ENCODE measurements at places on chromosomes 1 and 21.

DNA sequence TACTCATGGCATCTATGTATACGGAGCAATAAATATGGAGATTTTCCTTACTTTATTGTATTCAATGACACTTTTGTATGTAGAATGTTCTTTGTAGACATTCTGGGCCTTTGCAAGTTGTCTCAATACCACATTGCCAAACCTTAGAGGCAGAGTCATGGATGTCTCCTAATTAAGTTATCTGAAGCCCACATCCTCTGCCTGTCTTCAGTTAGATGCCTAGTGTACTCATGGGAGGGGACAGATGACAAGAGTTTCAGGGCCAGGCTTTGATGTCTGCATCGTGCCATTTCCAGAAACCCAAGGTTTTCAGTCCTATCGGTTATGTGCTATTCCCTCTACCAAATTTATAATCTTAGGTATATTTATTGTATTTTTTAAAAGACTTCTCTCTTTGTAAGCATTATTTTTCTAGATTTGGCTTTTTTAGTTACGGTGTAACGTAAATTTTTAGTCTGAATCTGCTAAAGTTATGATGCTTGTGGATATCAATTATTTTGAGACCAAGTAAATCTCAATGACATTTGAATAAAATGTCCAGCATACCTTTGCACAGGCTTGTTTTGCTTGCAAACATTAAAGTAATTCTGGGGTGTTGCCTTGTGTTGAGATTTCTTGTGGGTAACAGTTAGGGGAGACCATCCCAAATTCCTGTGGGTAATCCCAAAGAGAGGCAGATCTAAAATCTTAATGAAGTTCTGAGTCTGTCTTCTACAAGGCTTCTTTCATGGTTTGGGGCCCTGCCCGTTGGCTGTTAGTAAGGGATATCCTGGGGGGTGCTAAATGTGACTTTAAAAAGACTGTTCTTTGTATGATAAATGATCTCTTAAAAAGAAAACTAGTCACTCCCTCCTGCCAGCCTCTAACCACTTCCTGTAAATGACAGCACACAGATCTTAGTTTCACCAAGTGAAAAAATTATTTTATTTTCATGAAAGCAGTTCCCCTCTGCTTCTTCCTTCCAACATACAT is 8.0 kb upstream of the MACF1 start:
- DNase-seq: no peak

DNA sequence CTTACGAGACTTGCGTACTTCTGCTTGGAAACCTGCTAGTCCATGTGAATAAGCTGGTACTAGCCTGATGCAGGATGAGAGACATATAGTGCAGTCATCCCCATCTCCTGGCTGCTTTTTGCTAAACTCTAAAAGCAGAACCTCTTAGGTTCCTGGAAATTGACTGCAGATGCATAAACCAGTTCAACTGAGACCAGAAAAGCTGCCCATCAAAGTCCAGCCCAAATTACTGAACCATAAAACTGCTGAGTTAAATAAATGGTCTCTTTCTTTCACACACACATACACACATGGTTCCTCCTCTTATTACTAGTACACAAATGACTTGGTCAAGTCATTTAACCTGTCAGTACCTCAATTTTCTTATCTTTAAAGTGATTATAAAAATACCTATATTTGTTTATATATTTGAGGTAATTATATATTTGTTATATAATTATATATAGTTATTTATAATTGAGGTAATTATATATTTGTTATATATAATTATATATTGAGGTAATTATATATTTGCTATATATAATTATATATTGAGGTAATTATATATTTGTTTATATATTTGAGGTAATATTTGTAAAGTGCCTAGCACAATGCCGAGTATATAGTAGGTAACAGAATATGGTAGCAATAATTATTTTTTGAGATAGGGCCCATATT is 25.2 kb upstream of the RABGAP1L start:
- DNase-seq: no peak

GRCh38 chr1:33348676-33349080 is 27.8 kb upstream of the A3GALT2 start:
- DNase-seq: peak; percentile 31

DNA sequence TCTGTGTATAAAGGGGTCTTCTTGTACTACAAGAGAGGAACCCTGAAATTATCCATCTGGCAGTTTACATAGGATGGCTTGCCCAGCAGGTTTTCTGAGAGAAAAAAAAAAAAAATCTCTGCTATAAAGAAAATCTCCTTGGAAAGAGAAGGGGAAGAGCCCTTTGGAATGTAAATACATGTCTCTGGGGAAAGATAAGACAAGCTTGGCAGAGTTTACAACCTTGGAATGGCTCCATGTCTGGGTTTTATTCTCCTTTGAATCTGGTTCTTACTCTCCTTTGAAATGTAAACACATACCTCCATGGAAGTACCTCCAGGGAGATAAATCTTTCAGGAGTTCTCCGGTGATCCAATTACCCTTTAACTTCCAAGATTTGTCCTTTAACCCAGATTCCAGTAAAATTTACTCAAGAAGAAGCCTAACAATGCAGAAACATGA is 45.1 kb upstream of the DNAH14 start:
- no peak for DNase-seq

- no peak for DNase-seq
Measured at GRCh38 chr1:91891454-91891853, 5.5 kb upstream of the TGFBR3 start.

GRCh38 chr1:169103002-169103401 is 3.5 kb upstream of the ATP1B1 start:
- no peak for DNase-seq

GRCh38 chr1:19758227-19758830 is 41.4 kb downstream of the TMCO4 start:
- no peak for DNase-seq

- DNase-seq: no peak
Measured at GRCh38 chr1:3926956-3927355, 26.9 kb upstream of the C1orf174 start.

GRCh38 chr1:60222360-60223115 is 149.0 kb upstream of the C1orf87 start:
- no peak for DNase-seq

GRCh38 chr1:61441723-61442262 is 283.1 kb downstream of the TM2D1 start:
- no peak for DNase-seq

DNA sequence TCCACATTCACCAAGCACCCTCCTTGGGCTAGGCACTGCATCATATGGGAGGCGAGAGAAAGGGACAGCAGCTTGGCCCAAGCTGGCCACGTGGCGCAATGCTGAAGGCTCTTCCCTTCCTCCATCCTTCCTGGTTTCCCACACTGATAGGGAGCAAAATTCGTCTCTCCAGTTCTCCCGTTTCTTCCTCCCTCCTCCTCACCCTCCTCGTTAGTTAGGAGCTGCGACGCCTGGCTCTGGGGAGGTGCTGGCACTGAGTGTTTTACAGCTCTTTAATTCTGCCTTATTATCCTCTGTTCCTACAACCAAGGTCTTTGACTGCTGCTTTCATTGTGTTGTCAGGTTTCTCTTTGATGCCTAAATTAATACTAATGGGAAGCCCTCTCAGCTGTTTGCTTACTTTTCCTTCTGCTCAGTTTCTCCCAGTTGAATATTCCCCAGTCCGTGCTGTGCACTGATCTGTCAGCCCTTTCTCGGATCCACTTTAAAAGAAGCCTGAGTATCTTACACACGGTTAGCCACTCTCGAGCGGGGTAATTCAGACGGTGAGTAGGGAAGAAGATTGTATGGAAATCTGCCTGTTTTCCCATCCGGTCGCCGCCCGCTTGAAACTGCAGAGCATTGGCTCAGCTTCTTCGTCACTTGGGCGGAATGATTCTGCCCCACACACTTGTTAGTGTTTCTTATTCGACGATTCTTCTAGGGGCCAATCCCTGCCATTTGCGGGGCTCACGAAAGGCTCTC is 56.2 kb upstream of the SMYD2 start:
- no peak for DNase-seq

- DNase-seq: peak; percentile 84
Measured at GRCh38 chr1:77825131-77825709, 45.8 kb downstream of the MIGA1 start.

- no peak for DNase-seq
Measured at GRCh38 chr1:162068301-162068700, 1.2 kb upstream of the NOS1AP start.

- DNase-seq: no peak
Measured at GRCh38 chr1:85406887-85407533, 57.9 kb downstream of the DDAH1 start.

GRCh38 chr1:196295766-196296165 is 312.5 kb downstream of the KCNT2 start:
- DNase-seq: no peak

GRCh38 chr1:245580651-245581050 is 425.9 kb downstream of the KIF26B start:
- no peak for DNase-seq

- peak; percentile 45 for DNase-seq
Measured at GRCh38 chr1:159163614-159164228, 7.7 kb upstream of the CADM3 start.

GRCh38 chr1:152348447-152348846 is 11.4 kb downstream of the FLG2 start:
- no peak for DNase-seq

DNA sequence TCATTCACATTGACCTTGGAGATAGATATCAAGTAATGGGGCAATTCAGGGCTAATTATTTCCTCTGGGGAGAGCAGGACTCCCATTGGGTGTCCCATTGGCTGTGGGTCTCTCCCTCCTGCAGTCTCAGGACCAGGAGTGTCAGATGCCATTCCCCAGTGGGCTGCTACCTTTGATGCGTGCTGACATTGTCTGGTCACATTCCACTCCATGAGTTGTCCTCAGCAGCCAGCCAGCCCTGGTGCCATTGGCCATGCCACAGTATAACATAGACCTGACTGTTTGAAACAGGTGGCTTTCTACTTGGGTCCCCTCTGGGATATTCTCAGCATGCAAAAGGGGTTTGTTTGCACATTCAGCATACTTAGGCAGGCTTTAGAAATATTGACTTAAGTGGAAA is 118.5 kb downstream of the MRPS6 start:
- no peak for DNase-seq

GRCh38 chr1:77832901-77833300 is 53.5 kb downstream of the MIGA1 start:
- no peak for DNase-seq

- DNase-seq: no peak
Measured at GRCh38 chr1:45913183-45913683, 109.8 kb downstream of the MAST2 start.

GRCh38 chr21:37455504-37455911 is 88.9 kb downstream of the DYRK1A start:
- no peak for DNase-seq

- no peak for DNase-seq
Measured at GRCh38 chr1:61904354-61904753, 162.1 kb downstream of the PATJ start.

DNA sequence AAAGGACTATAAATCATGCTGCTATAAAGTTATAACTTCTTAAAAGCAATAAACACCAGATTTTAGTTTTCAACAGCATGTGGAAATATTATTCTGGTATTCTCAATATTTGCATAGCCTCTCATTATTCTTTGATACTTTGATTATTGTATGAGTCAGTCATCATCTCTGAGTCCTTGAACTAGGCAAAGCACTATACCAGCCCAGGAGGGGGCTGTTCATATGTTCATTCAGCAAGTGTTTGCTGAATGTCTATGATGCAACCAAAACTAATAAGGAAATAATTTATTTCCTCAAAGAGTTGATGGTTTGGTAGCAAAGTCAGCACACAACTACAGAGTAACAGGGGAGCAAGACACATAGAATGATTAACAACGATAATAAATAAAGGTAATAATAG is 175.6 kb upstream of the C1orf105 start:
- no peak for DNase-seq

DNA sequence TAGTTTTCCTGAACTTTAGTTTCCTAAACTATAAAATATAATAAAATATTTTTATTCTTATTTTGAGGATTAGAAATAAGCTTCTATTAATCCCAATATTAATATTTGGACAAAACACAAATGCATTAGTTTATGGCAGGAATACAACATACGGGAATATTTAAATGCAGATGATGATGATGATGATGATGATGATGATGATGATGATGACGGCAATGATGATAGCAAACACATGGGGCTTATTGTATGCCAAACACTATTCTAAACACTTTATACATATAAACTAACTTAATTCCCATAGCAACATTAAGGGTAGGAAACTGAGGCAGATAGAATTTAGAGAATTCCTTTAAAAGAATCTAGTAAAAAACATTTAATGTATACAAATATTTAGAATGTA is 541.5 kb upstream of the BEND5 start:
- no peak for DNase-seq

- no peak for DNase-seq
Measured at GRCh38 chr1:21182181-21182731, 5.6 kb upstream of the EIF4G3 start.

All from NCI-H526 (cell line).